AG04449 (cell line): ENCODE measurements at places on chromosomes 3 and 15.

GRCh38 chr3:55842204-55842603 is 355.1 kb upstream of the WNT5A start:
- DNase-seq, result no peak

- DNase-seq, result no peak
Observed at GRCh38 chr15:32981536-32981935, 213.0 kb downstream of the FMN1 start.

- DNase-seq, result no peak
Observed at GRCh38 chr3:188446014-188446413, 292.1 kb downstream of the LPP start.

GRCh38 chr3:80643421-80643820 is 875.6 kb upstream of the ROBO1 start:
- DNase-seq, result no peak

- DNase-seq, result no peak
Observed at GRCh38 chr3:107975529-107976201, 115.2 kb downstream of the CD47 start.

DNA sequence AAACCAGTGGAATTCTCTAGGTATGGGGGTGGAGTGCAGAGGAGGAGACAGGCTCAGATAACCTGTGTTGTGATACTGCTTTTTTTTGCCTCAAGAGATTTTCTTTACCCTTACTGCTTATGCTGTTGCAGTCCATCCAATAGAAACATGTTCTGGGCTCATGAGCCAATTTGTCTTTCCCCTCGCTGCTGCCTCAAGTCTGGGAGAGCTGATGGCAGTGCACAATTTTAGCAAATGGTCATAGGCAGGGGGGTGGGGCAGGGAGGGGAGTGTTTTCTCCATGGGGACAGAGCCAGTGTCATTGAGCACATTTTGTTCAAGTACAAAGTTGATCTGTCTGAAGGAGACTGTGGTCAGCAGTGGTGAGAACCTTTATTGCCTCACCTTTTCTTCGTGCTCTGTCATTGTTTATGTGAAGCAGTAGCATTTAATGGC is 134.9 kb downstream of the MBNL1 start:
- no peak for DNase-seq

- DNase-seq, result no peak
Observed at GRCh38 chr3:81666502-81667121, 94.8 kb downstream of the GBE1 start.

DNA sequence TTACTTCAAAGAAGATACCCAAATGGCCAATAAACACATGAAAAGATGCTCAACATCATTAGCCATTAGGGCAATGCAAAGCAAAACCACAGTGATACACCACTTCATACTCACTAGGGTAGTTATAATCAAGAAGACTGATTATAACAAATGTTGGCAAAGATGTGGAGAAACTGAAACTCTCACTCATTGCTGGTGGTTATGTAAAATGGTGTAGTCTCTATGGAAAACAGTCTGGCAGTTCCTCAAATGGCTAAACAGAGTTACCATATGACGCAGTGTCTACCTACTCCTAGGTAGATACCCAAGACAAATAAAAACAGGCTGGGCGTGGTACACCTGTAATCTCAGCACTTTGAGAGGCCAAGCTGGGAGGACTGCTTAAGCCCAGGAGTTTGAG is 3.5 kb upstream of the ZFAND6 start:
- DNase-seq, result no peak
